ENCODE measurements at places on chromosomes 6 and 20.

DNA sequence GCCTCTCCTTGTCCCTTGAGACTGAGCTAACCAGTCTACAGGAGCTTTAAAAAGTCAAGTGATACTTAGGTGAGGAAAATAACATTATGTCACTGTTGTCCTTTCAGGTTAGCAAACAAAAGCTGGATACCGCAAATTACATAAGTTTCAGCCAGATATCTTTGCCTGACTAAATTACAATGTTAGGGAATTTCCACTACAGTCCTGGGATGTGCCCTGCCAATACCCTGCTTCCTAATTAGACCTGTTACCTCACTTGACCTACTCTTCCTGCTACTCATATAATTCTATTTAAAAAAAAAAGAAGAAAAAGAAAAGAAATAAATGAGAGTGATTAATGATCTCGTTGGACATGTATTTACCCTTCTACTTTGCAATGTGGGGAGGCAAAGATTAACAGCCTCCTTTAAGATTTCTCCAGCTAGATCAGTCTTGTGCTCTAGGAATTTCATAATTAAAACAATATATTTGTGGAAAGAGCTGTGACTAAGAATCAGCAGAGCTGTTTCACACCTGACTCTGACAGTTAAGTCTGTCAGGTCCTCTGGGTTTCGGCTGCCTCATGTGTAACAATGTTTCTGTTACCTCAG lies 318.9 kb downstream of the HDGFL1 start:
- DNase-seq, result no peak

DNA sequence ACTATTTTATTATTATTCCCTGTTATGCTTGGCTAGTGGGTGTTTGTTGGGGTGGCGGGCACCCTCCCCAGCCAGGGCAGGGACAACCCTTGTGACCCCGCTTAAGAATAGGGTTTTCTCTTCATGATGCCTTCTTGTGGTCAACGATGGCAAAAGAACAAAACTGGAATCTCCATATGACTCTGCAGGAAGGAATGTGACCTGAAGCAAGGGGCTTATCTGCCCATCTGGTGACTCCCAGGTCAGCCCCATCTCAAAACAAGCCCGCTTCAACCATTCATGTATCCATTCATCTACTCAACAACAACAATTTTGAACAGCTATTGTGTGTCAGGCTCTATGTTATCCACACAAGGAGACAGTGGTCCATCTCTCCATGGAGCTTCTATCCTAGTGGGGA lies 30.9 kb upstream of the TGM6 start:
- no peak for DNase-seq

GRCh38 chr6:14517516-14518105 lies 400.0 kb downstream of the CD83 start:
- DNase-seq, result no peak

DNA sequence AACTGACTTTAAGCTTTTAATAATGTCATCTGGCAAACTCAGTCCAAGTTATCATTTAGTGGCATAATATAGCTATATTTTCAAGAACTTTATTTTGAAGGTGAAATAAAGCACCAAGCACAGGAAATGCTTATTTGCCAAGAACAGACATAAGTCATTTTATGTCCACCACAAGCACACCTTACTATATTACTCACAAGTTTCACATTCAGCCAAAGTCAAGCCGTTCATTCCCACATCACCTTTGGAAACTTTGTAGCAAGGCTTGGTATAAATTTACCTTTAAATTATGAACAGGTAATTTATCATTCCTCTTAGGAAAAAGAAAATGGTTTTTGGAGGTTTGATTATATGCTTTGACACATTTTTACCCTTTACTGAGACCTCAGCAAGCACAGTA lies 236.8 kb upstream of the FKBP1C start:
- no peak for DNase-seq

DNA sequence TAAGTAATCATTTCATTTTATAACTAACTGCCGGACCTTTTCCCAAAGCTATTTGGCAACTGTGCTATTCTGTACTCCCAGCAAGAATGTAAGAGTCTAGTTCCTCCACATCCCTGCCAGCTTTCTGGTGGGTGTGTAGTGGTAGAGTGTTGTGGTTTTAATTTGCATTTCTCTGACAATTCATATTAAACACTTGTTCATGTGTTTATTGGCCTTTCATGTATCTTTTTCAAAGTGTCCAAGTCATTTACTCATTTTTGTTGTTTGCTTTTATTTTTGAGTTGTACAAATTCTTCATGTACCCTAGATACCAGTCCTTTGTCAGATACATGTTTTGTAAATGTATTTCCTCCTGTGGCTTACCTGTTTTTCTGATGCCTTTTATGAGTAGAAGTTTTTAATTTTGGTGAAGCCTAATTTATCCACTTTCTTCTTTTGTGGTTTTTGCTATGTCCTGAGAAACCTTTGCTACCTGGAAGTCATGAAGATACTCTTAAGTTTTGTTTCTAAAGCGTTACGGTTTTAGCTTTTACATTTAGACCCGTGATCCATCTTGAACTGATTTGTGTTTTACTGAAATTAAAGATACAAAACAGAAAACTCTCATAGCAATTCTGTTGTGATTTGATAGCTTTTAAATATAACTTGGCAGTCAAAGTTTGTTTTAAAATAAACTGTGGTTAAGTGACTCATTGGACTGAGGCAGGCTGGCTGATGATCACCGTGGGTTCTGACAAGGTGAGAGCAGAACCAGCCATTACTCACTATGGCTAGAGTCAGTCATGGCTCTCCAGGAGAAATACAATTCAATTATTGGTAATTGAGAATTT lies 8.0 kb downstream of the MYLIP start:
- DNase-seq, result no peak

- DNase-seq, result no peak
Observed at GRCh38 chr6:160000280-160000704, 31.4 kb downstream of the IGF2R start.

DNA sequence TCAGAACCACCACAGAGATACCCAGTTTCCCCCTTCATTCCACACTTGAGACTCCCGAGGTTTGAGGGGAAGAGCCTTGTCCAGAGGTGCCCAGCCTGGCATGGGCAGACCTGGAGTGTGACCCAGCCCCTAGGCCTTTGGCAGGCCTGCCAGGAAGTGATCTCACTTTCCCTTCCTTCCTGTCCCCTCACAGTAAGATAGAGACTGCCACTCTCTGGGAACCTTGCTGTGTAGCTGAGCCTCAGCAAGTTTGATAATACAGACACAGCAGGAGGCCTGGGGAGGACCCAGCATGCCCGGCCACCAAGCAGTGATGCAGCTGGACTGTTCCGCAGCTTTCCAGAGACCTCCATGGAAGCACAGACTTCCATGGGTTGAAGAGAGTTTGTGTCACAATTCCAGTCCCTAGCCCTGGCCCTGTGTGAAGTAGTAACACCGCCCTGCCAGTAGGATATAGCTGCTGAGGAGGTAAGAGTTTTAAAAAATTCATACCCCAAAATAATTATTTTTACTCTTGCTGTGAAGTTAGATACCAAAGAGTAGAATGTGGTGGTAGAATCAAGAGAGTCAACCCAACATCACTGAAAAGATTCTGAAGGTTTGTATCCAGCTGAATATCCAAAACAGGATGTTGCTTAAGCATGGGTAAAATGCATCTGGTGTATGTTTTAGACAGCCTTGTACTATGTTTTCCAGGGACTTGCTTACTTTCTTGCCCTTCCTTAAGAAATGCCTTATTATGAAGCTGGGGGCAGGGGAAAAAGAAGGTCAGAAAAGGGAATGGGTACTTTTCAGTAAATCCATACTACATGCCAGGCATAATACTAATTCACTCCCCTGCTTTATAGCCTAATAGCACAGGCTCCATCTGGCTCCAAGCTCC lies 16.3 kb downstream of the PKIG start:
- no peak for DNase-seq

DNA sequence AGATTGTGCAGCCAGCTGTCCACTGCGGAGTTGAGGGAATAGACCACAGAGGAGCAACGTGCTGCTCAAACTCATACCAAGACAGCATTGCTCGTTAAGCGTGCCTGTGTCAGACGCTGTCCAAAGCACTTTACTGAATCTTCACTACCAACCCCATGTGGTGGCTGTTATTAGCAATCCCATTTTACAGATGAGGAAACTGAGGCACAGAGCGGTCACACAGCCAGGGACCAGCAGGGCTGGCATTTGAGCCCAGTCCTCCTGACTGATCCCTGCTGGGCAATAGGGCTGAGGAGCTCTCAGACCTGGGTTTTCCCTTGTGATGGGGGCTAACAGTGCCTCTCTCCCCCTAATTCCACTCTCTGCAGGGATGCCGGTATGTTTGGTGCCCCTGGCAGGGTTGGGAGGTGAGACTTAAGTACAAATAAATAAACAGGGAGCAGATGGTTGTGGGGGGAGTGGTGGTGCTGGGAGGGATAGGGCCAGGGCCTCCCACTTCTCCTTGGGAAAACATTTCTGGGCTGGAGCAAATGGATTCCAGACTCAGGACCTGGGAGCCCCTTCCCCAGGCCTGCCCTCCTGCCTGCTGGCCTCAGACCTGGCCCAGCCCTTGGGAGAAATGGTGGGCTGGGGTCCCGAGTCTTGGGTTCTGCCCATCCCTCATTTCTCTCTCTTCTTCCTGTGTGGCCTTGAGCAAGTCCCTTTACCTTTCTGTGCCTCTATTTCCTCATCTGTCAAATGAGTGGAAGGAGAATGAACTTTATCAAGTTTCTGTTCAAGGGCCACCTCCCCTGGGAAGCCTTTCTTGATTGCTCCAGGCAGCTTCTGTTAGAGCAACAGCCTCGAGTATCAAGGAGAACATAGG lies 17.7 kb downstream of the SRXN1 start:
- no peak for DNase-seq

DNA sequence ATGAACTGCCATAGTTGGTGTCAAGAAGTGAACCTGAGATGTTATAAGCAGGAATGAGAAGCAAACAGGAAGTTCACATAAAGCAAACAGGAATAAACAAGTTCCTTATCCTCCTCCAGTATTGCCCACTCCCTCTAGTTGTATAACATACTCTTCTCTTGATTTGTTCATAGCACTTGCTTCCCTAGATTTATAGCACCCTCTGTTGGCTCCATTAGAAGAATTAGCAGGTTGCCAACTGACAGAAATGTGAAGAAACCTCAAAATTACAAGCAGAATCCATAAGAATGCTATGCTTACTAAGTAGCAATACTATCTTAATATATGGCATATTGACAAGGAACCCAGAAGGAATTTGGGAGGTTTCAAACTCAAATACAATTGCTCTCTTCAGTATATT lies 195.4 kb downstream of the TBX18 start:
- DNase-seq, result no peak

DNA sequence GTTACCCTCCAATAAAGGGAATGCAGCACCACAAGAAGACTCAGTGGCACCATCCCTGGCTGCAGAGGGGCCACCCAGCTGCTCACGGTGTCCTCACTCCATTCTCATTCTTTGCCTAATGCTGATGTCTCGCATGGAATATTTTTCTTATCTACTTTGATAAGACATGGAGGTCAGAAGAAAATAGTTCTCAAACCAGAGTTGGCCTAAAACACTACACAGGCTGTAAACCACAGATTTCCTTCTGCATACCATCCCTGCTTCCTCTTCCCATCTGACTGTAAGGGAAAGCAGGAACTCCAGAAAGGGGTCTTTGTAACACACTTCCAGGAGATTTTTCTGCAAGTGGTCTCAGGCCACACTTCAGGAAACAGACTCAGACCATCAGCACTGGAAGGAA lies 43.1 kb upstream of the CD93 start:
- DNase-seq, result no peak

GRCh38 chr20:3074812-3075211 lies 3.4 kb downstream of the OXT start:
- no peak for DNase-seq

DNA sequence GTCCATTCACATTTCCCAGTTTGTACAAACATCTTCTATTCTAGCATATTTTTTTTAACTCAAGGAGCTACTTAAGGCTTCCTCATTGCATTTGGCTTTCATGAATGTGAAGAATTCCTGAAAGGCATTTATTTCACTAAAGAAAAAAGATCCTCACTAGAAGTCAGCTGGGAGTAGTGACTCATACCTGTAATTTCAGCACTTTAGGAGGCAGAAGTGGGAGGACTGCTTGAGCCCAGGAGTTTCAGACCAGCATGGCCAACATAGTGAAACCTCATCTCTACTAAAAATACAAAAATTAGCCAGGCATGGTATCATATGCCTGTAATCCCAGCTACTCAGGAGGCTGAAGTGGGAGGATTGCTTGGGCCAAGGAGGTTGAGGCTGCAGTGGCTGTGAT lies 30.9 kb upstream of the XRN2 start:
- DNase-seq, result no peak

- DNase-seq, result no peak
Observed at GRCh38 chr20:20100881-20101280, 48.5 kb downstream of the CFAP61 start.

GRCh38 chr20:17644451-17644850 lies 37.6 kb downstream of the RRBP1 start:
- no peak for DNase-seq

- DNase-seq, result no peak
Observed at GRCh38 chr20:34377072-34377847, 14.2 kb downstream of the ITCH start.

DNA sequence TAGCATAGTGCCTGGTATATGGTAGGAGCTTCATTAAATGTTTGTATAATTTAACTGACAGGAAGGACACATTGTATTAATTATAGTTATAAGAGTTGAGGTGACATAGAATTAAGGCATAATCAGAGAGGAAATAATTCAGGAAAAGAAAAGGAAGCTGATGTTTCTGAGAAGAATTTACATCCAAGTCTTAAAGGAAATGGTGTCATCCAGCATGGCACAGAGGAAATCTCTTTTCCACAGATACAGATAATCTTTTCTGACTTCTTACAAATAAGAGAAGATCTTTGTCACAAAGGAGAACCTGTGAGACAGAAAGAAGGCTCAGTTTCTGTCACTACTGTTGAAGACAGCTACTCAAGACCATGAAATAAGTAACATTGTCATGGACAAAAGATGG lies 222.5 kb downstream of the GJA1 start:
- DNase-seq, result no peak

- DNase-seq, result no peak
Observed at GRCh38 chr6:52877168-52877567, 32.3 kb downstream of the GSTA3 start.

DNA sequence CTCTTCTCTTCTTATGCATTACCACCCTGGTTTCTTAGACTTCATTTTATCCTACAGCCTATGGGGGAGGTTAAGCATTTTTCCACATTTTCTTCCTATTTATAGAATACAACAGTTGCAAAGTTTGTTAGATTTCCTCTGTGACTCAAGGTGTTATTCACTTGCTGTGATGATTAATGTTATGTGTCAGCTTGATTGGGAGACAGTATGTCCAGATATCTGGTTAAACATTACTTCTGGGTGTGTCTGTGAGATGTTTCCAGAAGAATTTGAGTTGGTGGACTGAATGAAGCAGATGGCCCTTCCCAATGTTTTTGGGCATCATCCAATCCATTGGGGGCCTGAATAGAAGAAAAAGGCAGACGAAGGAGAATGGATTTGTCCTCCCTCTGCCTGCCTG lies 131.3 kb downstream of the C6orf118 start:
- no peak for DNase-seq

- no peak for DNase-seq
Observed at GRCh38 chr6:90076511-90077415, 182.5 kb downstream of the GJA10 start.

- DNase-seq, result no peak
Observed at GRCh38 chr6:24010133-24010532, 115.9 kb upstream of the NRSN1 start.

Data from KG1 (cell line).